Stimulated activated CD4-positive, alpha-beta T cell treated with anti-CD3 and anti-CD28 coated beads, Interleukin-1b, Interleukin-23, amount 100 ng/mL, for 4 hours (primary cell): ENCODE measurements at places on chromosomes 11 and 22.

- DNase-seq: no peak
Measured at GRCh38 chr11:126519764-126520734, 164.6 kb downstream of the ST3GAL4 start.

DNA sequence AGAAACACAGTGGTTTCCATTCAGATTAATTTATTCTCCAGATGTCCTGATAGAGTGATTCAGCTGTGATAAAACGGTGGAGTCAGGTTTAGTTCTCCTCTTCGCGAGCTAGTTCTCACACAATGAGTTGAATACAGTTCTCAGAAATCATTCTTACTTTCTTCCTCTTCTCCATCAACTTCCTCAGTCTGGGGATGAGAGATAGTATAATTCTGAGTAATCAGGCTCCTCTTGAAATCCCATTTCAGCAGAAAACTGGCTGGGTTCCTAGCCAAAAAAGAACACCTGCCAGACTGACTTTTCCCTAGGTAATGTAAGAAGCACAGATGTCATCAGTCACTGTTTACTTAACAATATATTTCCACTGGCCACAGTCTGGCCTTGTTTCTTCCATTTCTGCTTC, 76.7 kb downstream of the SVIP start:
- DNase-seq: no peak

DNA sequence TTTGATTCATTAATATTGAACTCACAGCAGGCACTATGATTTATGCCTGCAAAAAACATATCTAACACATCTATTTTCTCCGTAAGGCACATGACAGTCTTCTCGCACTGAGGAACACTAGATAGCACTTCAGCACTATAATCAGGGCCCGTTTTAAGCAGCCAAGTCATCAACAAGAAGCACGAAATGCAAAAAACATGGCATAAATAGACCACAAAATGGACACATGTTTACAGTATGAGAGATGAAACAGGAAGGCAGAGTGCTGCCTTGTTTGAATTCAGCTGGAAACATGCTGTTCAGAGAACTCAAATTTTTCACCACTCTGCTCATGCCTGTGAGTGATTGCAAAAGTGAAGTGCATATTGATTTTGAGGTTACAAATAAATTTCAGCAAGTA, 205.8 kb upstream of the PDGFD start:
- no peak for DNase-seq

- DNase-seq: no peak
Measured at GRCh38 chr11:43234881-43235280, 76.9 kb upstream of the API5 start.

GRCh38 chr11:73875380-73875779, 1.3 kb downstream of the COA4 start:
- DNase-seq: no peak
